ENCODE measurements at places on chromosomes 11 and 22.

GRCh38 chr11:116445108-116446047 lies 327.4 kb downstream of the BUD13 start:
- no peak for DNase-seq

DNA sequence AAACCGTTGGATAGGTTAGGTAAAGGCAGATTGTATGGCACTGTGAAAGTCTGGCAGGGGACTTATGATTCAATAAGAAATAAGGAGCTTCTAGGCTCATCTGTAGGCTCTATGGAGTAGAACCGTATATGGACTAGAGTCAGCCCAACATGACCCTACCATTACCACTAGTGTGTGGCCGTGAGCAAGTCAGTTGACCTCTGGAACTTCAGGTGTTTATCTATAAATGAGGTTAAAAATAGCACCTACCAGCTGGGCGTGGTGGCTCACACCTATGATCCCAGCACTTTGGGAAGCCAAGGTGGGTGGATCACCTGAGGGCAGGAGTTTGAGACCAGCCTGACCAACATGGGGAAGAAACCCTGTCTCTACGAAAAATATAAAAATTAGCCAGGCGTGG lies 4.4 kb downstream of the HINFP start:
- no peak for DNase-seq

GRCh38 chr22:43343670-43344519 lies 723 bp upstream of the SCUBE1 start:
- DNase-seq: no peak

- DNase-seq: no peak
Observed at GRCh38 chr11:37076866-37077265, 478.8 kb upstream of the RAG2 start.

DNA sequence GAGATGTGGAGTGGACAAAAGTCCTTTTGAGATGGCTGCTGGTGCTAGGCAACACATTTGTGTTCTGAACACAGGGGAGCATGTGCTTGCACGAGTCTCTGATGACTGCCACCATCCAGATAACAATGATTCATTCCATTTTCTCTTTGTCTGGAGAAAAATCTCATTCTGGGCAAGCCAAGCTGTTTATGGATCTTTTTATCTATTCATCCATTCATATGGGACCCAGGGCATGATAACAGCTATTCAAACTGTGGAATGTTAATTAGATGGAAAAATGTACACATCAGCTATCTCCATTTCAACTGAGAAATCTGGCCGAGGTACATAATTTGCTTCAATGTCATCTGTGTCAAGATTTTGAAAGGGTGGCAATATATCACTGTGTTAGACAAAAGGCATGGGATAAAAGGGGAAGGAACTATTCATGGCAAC lies 117.5 kb upstream of the ZBED5 start:
- DNase-seq: no peak

DNA sequence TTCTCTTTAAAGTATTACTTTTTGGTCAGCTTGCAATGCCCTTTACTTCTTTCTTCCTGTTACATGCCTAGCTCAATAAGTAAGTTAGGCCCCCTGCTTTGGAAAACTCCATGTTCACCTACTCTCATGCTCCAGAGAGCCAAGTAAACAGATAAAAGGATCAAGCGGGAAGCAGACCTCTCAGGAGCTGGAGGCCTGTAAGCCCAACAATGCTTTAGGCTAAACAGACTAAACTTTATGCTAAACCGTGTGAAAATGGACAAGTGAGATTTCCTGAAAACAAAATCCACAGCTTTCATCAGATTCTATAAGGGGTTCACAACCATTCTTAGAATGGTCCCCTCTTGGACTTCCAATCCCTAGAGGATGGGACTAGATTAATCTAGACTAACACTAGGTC lies 40.2 kb downstream of the CELF1 start:
- no peak for DNase-seq

- no peak for DNase-seq
Observed at GRCh38 chr11:73478737-73479347, 102.6 kb downstream of the RELT start.

GRCh38 chr11:26753723-26754504 lies 32.1 kb upstream of the SLC5A12 start:
- no peak for DNase-seq

DNA sequence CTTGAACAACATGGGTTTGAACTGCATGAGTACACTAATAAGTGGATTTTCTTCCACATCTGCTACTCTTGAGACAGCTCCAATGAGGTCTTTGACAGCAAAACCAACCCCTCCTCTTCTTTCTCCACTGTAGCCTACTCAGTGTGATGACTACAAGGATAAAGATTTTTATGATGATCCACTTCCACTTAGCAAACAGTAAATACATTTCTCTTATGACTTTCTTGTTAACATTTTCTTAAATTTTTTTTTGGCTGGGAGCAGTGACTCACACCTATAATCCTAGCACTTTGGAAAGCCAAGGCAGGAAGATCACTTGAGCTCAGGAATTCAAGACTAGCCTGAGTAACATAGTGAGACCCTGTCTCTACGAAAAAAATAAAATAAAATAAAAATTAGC lies 9.9 kb upstream of the EIF4G2 start:
- DNase-seq: peak; percentile 94

GRCh38 chr22:47631571-47632102 lies 869.2 kb downstream of the TBC1D22A start:
- DNase-seq: no peak
